ENCODE measurements at places on chromosomes 5 and 9.

DNA sequence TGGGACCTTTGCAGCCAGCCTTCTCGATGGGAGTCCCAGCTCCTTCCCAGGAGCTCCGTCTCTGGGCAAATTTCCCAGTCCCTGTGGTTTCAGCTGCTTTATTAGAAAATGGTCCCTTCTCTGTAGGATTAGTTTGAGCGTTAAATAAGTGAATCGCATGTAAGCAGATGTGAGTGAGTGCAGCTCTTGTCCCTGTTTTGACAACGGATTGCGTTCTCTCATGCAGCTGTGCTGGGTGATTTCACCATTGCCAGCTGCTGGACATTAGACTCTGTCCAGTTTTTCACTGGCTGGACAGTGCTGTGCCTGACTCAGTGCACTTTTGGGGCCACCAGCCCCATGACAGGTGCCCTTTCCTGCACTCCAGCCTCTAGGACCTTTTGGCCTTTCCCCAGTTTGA lies 11.6 kb upstream of the CEL start:
- no peak for DNase-seq

DNA sequence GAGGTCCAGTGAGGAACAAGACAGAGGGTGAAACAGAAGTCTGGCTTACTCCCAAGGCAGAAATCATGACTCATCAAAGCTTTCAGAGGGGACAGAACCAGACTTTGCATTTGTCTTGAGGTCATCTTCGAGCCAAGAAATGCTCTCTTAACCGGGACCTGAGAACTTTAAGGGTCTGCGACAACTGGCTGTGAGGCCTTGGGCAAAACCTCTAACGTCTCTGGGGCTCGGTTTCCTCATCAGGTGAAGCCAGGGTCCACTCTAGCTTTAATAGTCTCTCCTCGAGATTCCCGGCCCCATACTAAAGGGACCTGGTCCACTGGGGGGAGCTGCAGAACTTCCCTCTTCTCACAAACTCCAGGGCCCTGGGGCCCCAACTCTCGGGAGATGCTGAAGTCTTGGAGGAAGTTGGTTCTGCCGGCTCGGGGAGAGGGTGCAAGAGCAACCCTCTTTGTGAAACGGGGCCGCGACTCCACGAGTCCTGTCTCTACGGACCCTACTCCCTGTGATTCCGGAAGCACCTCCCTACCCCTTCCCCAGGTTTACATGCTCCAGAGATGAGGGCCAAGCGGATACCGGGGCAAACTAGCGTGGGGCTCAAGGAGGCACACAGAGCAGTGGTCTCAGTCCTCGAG lies 2.6 kb downstream of the GLIS3 start:
- DNase-seq: no peak

DNA sequence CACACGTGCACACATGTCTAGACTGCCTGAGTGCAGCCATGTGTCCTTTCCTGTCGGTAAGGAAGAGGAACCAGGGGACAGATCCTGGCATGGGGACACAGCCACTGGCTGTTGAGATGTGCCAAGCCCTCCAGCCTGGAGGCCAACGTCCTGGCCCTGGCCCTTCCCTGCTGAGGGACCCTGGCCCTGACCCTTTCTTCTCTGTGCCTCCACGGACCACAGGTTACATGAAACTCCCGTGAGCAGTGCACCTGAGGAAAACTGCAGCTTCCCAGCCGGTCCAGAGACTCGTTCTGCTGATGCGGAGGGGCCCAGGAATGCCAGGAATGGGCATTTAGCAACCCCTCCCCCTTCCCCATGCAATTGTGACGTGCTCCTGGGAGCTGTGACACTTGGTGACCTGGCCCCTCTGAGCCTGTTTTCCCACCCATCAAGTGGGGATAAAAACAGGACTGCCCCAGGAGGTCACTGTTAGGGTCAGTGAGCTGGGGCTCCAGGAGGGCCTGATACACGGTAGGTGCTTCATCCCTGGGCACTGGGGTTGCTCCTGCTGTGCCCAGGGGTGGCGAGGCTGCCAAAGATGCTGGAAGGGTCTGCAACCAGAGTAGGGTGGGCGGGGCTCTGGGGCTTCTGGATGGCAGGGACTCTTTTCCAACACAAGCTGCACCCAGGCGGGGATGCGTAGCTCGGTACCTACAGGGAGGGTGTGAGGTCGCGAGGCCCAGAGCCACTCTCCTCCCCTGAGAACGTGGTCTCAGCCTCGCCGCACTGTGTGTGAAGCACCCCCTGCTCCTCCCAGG lies 151.5 kb downstream of the C9orf50 start:
- no peak for DNase-seq

- no peak for DNase-seq
Measured at GRCh38 chr9:123411636-123412035, 55.6 kb downstream of the CRB2 start.
